Activated naive CD4-positive, alpha-beta T cell (primary cell): ENCODE measurements at places on chromosomes 2 and 18.

- DNase-seq, result peak; percentile 21
These were observed 53.6 kb upstream of the CAB39 start for GRCh38 chr2:230658877-230659652.

GRCh38 chr2:237291138-237291792 is 122.7 kb downstream of the COL6A3 start:
- DNase-seq, result no peak

GRCh38 chr2:173401716-173402326 is 47.1 kb downstream of the CDCA7 start:
- no peak for DNase-seq

GRCh38 chr2:137968477-137969417 is 4.5 kb downstream of the HNMT start:
- no peak for DNase-seq

GRCh38 chr2:151971301-151972051 is 127.4 kb downstream of the CACNB4 start:
- DNase-seq, result no peak

- no peak for DNase-seq
These were observed 57.9 kb upstream of the MSH2 start for GRCh38 chr2:47344890-47345589.

DNA sequence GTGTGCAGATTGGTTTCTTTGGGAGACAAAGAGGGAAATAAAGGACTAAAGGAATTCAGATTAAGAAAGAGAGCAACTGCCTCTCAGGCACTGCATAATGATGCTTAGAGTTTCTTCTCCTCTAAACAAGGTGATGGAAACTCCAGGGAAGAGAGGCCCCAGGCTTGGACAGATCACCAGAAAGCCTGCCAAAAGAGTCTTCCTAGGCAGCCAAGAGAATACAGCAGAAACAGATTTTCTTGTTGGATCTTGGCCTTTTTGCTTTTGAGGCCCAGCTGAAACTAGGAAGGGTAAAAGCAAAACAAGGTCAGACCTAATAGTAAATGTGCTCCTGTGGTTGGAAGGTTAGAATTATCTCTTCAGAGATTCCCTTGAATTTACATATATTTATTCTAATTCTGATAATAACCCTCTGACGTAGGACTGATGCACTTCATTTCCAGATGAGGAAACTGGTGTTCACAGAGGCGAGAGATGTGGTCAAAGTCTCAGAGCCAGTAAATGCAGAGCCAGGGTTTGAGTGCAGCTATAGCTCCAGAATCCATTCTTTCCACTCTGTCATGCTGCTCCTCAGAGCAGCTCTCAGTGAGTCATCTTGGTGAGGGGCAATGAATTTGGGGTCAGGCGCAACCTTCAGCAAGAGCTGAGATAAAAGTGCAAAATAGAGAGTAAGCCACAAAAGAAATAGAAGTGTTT is 142.3 kb upstream of the FBXO11 start:
- DNase-seq, result no peak

GRCh38 chr2:76829374-76830234 is 692.6 kb downstream of the LRRTM4 start:
- no peak for DNase-seq

DNA sequence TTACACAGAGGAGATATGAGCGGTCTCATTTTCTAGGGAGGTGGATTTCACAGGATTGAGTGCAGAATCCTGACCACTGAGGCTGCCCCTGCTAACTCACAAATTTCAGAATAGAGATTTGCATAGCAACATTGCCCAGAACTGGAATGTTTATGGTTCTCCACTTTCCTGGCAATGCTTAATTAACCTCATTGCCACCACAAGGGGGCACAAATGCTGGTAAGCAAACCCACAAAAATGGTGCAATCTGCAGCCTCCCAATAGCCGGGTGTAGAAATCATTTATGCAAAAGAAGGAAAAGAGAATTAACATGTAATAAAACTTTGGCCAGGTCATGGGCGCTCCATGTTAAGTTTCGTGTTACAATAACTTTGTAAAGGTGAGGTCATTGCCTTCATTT is 112.4 kb downstream of the CYRIA start:
- no peak for DNase-seq

DNA sequence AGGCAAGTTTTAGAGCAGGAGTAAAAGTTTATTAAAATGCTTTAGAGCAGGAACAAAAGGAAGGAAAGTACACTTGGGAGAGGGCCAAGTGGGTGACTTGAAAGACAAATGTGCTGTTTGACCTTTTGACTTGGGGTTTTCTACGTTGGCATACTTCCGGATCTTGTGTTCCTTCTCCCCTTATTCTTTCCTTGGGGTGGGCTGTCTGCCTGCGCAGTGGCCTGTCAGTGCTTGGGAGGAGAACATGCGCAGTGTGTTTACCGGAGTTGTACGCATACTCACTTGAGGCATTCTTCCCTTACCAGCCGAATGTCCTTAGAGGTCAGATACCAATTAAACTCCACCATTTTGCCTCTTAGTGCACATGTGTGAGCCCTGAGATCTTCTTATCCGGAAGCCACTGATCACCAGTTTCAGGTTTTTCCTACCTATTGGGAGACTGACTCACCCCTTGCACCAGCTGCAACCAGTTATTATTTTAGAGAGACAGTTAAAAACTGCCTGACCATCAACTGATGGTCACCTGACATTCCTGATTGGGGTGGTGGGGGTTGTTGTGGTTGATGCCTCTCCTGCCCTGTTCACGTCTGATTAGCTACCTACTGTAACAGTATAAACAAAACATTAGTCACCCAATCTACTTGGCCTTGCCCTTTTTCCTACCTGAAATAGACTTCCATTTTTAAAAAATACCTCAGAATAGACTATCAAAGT is 67.5 kb downstream of the NYAP2 start:
- no peak for DNase-seq

DNA sequence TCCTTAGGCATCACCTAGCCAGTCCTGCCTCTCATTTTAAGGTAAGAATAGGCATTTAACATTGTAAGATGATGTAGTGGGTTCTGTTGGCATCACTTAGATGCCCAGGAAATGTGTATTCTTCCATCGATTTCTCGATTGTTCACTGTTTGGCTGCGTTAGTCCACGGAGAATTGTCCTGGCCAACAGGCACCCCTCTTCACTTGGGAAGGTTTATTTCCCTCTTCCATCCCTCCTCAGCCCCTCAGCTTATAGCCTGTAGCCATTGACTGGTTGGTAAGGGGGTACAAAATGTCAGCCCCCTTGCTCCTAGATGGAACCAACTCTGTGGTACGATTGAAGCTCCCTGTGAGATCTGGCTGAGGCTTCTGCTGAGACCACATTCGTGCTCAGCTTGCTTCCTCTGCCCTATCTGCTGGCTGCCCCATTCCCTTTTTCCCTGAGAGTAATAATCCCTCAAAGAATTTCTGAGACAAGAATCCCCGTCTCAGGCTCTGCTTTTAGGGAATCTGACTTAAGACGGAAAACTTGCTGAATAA is 43.4 kb downstream of the PLEKHA3 start:
- no peak for DNase-seq

- no peak for DNase-seq
These were observed 27.7 kb downstream of the THOC1 start for GRCh38 chr18:240175-240574.

- DNase-seq, result no peak
These were observed 52.0 kb upstream of the EML4 start for GRCh38 chr2:42117182-42117579.
